ENCODE measurements at places on chromosomes 1 and 21.
A peak's percentile ranks its signal among the peaks of the same experiment; 100 is the strongest.

DNA sequence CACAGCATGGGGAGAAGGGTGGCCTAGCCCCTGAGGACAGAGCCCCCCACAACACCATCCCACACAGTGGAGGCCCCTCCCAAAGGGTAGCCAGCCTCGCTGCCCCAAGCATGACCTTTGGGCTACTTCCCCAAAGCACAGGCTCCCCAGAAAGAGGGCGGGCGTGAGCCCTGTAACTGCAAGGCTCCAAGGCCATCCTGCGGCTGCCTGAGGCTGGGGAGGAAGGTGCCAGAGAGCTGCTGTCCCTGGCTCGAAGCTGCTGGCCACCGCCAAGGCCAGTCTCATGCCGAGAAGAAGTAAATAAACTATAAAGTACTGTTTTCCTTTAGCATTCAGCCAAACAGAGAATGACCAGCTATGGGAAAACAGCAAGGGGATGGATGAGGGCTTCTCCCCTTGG, 27.5 kb downstream of the UBASH3A start:
- no peak for DNase-seq

- DNase-seq = no peak
Measured at GRCh38 chr1:34379911-34380310, 203.2 kb downstream of the C1orf94 start.

DNA sequence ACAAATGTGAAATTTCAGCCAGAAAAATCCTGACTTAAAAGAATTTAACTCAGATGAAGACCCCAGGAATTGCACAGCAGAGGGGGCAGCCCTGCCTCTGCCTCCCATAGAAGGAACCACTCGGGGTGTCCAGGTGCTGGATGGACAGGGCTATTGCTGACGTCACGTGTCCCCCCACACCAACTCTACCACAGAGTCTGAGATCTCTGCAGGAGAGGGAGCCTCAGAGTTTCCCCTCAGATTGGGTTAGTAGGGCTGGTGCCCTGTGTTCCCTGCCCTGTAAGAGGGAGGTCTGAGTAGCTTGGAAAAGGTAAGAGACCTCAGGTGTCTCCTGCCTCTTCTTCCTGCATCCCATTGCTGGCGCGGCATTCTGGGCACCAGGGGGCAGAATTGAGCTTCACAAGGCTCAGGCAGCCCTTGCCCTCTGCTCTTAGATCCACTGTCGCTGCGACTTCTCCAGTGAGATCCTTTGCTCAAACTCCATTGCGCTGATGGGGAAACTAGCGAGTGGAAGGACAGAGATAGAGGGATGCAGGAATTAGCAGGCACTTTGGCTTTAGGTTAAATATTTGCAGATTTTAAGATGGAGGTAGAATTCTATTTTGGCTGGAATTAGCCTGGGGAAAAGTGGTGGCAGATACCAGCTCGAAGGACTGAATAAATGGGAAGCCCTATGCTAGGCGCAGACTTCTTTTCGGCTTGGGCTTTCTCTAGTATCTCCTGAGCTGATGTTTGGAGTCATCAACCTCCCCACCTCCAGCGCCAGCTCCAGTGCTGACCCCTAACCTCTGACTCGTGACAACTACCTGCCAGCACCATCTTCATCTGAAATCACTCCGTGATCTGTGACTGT, 42.8 kb upstream of the DMBX1 start:
- DNase-seq = peak; percentile 70

DNA sequence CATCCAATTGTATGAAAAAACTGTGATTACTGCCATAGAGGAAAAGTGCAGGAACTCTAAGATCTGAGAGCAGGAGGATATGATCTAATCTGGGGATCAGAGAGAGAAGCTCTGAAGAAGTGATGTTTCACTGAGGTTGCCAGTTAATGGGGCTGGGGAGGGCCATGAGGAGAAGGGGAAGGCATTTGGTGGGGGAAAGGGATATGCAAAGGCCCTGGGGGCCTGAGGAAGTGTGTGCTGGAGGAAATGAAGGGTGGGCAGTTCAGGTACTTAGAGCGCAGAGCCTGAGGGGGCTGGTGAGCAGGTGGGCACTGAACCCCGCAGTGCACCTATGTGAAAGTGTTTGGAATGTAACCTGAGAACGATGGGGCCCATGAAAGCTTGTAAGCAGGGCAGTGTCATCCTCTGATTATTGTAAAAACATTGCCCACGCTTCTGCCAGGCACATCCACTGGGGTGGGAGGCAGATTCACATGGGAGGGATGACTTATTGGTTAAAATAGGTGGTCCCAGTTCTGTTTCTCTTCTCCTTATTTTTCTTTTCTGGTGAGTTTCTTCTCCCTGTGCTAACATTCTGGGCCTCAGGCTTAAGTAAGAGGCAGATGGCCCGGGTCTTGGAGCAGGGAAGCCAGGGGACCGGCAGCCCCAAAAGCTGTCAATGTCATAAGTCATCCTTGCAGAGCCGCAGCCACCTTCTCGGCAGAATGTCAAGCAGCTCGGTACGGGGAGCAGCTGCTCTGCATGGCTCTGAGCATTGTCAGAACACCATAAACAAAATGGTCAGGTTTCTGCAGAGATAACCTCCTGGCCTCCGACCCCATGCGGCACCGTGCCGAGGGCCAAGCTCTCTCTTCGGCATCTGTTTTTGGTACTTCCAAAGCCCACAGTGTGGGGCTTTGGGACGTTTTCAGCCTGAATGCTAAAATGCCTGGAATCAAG, 492.0 kb upstream of the VAMP3 start:
- no peak for DNase-seq

GRCh38 chr1:22121421-22121911, 21.4 kb downstream of the WNT4 start:
- DNase-seq = no peak

GRCh38 chr21:23541571-23541970, 2065.7 kb downstream of the MRPL39 start:
- DNase-seq = no peak

- DNase-seq = no peak
Measured at GRCh38 chr1:160431006-160431405, 30.6 kb downstream of the VANGL2 start.

GRCh38 chr21:37815893-37816292, 100.4 kb downstream of the KCNJ6 start:
- DNase-seq = no peak

DNA sequence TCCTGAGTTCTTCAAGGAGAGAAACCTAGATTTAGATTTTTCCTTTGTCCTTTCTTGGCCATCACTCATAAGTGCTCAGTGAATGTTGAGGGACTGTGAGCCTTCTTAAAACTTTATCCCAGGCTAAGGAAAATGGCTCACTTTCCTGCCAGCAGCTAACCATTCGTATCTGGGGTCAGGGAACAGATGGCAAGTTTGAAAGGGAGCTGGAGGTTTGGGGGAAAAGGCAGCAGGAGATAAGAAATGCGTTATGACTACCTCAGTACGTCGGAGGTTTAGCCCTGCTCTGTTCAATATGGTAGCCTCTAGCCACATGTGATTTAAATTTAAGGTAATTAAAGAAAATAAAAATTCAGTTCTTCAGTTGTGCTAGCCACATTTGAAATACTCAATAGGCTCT, 13.3 kb downstream of the RRP15 start:
- DNase-seq = no peak

DNA sequence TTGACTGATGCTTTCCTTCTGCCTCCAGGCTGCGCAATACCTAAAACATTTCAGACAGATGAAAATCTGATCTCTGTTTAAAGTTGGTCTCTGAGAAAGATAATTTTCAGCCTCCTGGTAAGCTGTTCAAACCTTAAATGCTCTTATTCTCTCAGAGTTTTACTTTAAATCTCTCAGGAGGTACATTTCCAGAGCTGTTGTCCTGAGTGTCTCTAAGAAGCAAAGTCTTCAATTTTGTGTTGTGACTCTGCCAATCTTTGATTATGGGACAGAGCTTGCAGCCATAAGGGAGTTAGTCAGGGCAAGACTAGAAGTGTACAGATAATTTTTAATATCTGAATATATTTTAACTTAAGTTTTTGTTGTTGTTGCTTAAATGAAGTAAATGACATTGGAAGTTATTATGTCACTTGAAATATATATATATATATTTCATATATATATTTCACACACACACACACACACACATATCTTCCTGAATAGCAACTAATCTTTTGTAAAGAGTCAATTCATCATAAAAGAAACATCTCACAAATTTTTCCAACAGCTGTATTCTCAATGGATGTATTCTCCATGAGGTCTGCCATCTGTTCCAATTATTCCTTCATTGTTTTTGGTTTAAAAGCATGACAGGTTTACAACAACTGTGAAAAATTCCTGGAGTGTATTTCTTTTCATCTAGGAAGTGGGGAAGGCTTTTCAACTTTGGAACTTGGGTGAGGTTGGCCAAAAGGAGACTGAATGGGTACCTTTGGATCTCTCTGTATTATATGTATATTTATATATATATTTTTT, 259.4 kb downstream of the BACH1 start:
- DNase-seq = no peak

DNA sequence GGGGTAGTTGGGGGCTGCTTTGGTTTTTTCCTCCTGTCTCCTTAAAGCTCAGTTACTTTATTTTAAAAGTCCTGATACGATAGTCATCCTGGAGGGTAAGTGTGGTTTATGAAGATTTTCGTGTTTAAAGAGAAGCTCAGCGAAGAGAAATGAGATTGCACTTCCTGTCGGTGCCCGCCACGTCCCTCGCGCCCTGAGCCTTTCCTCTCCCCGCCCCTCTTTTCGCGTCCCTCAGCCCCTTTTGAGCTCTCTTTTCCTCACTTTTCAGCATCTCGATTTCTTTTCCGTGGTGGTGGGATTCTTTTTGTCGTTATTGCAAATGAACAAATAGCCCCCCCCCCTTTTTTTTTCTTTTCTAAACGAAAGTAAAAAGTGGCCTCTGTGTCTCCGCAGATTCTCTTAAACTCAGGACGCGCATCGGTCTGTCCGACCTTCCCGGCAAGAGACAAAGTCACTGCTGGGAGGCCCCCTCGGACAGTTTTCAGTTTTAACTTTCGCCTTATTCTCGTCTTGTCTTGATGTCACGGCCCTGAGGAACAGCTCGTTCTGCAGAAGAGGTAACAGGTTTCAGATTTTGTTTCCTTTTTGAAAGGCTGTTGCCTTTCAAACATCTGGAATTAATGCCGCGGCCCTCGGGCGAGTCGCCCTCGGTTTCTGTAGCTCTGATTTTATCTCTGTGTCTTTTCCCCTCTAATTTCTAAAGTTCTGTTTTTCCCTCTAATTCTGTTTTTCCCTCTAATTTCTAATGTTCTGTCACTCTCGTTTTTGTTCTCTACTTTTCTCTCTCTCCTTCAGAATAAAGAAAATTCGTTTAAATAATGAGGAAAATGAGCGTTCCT, 1.0 kb upstream of the DMRTA2 start:
- DNase-seq = no peak

- no peak for DNase-seq
Measured at GRCh38 chr1:1109743-1110142, 6.1 kb downstream of the C1orf159 start.

GRCh38 chr1:110548381-110548780, 29.4 kb upstream of the KCNA10 start:
- no peak for DNase-seq

GRCh38 chr1:162902416-162902815, 41.4 kb upstream of the CCDC190 start:
- no peak for DNase-seq

DNA sequence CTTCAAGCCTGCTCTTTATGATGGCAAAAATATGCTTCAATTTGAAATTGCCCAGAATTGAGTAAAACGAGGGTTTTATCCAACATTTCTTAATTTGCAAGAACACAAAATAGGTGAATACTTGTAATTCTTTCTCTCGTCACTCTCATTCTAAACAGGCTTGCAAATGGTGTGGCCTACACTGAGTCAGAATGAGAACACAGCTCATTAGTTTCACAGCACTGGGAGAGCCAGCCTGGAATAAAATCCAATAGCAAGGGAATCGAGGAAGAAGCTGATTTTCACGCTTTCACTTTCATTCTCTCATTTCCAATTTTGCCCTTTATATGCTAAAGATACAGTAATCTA, 537.5 kb downstream of the LTN1 start:
- no peak for DNase-seq

DNA sequence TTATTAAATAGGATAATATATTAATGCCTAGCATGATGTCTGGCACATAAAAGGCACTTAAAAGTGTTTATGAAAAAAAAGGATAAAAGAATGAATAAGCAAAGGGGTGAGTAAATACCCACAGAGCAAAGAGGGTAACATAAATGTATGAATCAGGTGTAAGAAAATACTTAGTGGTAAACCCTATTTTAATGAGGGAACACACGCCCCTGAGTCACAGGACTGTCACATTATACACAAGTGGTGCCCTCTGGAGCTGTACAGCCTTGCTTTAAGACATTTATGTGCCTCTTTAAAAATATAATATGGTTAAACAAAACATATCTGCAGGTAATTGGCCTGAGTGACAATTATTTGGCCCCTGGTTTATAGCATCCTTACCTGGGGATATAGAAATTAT, 78.1 kb upstream of the PTBP2 start:
- DNase-seq = no peak

GRCh38 chr21:28358702-28359101, 634.0 kb downstream of the LTN1 start:
- no peak for DNase-seq

- no peak for DNase-seq
Measured at GRCh38 chr1:85283475-85284199, 7.2 kb upstream of the BCL10 start.

- DNase-seq = no peak
Measured at GRCh38 chr1:8241417-8242014, 76.4 kb upstream of the SLC45A1 start.

- DNase-seq = no peak
Measured at GRCh38 chr1:161198194-161198896, 509 bp downstream of the ADAMTS4 start.

- no peak for DNase-seq
Measured at GRCh38 chr21:45537746-45538291, 4.4 kb downstream of the SLC19A1 start.

All from stimulated activated CD8-positive, alpha-beta memory T cell treated with anti-CD3 and anti-CD28 coated beads, Interleukin-2, amount 100 ng/mL, for 48 hours (primary cell).